MM.1S (cell line): ENCODE measurements at places on chromosomes 2 and 18.

DNA sequence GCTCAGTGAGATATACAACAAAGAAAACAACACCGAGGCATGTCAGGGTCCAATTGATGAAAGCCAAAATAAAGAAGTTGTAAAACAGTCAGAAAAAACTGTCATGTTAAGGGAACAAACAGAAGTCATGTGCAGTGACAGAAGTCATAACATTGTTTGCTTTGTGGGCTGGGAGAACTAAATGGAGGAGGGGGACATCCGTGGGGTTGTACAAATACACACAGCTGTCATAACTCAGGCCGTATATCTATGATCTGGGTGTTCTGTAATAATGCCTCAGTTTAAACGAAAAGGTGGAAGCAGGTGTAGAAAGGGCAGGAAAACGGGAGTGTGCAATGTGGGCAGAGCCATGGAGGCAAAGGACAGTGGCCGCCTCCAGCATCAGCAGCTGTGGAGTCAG, 27.3 kb downstream of the TIMM21 start:
- H3K27ac ChIP-seq = no peak overlapping the region
- no peaks in the 10 kb centered on the region for H3K27me3 ChIP-seq
- no peak for DNase-seq
- H3K4me1 ChIP-seq = peaks cover 3% of the 10 kb centered on the region; the same call in 1 of the 2 replicates

DNA sequence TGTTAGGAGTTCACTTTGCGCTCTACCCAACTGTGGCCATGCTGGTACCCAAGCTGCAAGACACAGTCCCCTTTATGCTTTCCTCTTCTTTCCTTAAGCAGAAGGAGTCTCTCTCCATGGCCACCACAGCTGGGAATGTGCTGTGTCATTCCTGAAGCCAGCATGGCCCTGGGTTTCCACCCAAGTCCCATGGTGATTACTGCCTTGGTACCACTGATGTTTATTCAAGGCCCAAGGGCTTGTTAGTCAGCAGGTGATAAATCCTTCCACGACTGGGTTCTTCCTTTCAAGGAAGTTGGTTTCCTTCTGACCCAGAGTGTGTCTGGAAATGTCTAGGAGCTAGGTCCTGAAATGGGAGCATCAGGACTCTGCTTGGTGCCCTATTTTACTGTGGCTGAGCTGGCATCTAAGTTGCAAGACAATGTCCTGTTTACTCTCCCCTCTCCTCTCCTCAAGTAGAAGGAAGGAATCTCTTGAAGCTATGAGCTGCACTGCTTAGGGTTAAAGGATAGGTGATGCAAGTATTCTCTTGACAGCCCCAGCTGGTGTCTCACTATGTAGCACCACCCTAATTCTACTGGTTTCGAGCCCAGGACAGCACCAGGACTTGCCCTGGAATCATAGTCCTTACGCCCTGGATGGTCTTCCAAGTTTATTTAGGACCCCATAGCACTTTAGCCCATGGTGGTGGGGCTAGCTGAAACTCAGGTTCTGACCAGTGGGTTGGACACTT, 18.7 kb upstream of the NUP35 start:
- H3K27ac ChIP-seq = no peak overlapping the region
- H3K4me3 ChIP-seq = no peak overlapping the region
- H3K27me3 ChIP-seq = no peaks in the 10 kb centered on the region

GRCh38 chr18:318791-319291, 51.0 kb upstream of the THOC1 start:
- no peak overlapping the region for H3K27ac ChIP-seq
- H3K4me3 ChIP-seq = no peak overlapping the region
- no peaks in the 10 kb centered on the region for H3K27me3 ChIP-seq
- DNase-seq = no peak
- H3K4me1 ChIP-seq = no peaks in the 10 kb centered on the region

GRCh38 chr2:174778085-174778981, 14.1 kb upstream of the CHRNA1 start:
- H3K4me3 ChIP-seq = no peak overlapping the region
- no peak overlapping the region for H3K27ac ChIP-seq

- no peak for DNase-seq
- no peak overlapping the region for H3K27ac ChIP-seq
- H3K27me3 ChIP-seq = no peaks in the 10 kb centered on the region
- no peak overlapping the region for H3K4me3 ChIP-seq
- H3K36me3 ChIP-seq = no peaks in the 10 kb centered on the region
These were observed 19.6 kb downstream of the B3GNT2 start for GRCh38 chr2:62215306-62216064.

DNA sequence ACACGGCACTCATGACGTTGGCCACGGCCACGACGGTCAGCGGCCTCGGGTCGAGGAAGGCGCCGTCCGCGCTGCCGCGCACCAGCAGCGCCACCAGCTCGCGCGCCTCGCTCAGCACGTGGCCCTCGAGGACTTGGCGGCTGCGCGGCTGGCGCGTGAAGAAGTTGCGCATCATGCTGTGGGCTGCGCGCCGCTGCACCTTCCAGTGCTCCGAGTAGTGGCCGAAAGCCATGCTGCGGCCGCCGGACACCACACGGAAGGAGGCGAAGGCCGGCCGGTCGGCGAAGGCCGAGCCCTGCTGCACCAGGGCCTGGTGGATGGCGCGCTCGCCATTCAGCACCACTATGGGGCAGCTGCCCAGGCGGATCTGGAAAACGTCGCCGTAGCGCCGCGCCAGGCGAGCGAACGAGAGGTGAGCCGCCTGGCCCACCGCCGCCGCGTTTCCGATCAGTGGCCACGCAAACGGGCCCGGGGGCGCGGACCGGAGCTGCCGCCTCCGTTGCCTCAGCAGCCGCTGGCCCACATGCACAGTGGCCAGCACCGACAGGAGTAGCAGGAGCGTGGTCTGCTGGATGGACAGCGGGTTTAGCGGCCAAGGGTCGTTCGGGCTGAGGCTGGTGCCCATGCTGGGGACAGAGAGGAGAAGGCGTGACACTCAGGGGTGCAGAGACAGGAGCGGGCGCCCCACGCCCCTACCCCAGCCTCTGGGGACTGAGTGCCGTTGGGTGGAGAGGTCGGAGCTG, 1.0 kb downstream of the CYP1B1 start:
- H3K36me3 ChIP-seq = no peaks in the 10 kb centered on the region
- no peaks in the 10 kb centered on the region for H3K4me1 ChIP-seq
- no peak for DNase-seq
- no peaks in the 10 kb centered on the region for H3K27me3 ChIP-seq
- no peak overlapping the region for H3K27ac ChIP-seq

DNA sequence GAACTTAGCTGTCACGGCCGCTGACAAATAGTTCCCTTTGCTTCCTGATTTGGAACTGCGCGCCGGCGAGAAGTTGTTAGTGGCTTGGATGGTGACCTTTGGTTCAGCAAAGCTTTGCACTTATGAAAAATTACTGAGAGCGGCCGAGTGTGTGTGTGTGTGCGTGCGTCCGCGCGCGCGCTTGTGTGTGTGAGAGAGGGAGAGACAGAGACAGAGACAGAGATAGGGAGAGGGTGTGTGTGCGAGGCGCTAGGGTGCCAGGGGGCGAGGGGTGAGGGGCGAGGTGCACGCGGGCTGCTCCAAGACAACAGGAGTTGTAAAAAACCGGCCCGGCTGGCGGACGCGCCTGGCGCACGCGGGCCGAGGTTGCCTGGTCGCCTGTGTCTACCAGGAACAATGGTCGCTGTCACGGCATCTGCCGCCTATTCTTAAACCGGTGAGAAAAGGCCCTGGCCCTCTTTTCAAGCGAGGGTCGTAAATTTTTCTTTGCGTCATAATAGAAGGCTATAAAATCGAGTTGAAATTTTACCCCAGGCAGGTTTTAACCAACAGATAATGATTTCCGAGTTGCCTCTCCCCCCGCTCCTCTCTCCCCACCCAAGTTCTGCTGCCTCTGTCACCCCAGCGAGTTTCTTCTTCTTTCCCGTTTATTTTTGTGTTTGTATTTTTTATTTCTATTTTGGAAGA, 535 bp downstream of the HOXD3 start:
- no peak for DNase-seq
- H3K36me3 ChIP-seq = no peaks in the 10 kb centered on the region
- no peaks in the 10 kb centered on the region for H3K4me1 ChIP-seq
- H3K27me3 ChIP-seq = peaks cover 5% of the 10 kb centered on the region; the same call in 1 of the 2 replicates

- no peaks in the 10 kb centered on the region for H3K36me3 ChIP-seq
- no peak for DNase-seq
- no peak overlapping the region for H3K27ac ChIP-seq
- H3K4me1 ChIP-seq = peaks cover 9% of the 10 kb centered on the region
- H3K4me3 ChIP-seq = no peak overlapping the region
- peaks cover 1% of the 10 kb centered on the region; the same call in 1 of the 2 replicates for H3K27me3 ChIP-seq
These were observed 7.1 kb downstream of the KCNF1 start for GRCh38 chr2:10918661-10919409.

DNA sequence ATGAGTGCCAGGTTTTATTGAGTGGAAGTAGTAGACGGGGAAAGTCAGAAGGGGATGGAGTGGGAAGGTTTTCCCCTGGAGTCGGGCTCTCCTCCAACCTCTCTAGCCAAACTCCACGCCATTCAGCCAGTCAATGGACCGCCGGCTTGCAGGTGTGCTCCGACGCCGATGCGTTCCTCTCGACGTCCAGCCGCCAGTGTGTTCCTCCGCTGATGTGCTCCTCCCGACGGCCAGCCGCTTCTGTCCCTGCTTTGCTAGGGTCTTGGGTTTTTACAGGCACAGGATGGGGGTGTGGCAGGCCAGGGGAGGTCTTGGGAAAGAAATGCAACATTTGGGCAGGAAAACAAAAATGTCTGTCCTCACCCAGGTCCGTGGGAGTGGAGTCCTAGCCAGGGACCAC, 94.3 kb upstream of the TEX51 start:
- no peak overlapping the region for H3K27ac ChIP-seq
- H3K4me3 ChIP-seq = no peak overlapping the region
- no peaks in the 10 kb centered on the region for H3K27me3 ChIP-seq
- DNase-seq = no peak
- no peaks in the 10 kb centered on the region for H3K4me1 ChIP-seq
